RPMI7951 (cell line): ENCODE measurements at places on chromosomes 6 and 20. TPM values are rescaled to one million over a fixed set of nuclear protein-coding genes. Genes with fewer than 3 reads are reported as not detected.

The PEX3 gene
- total RNA-seq = 28.5 and 41.6 TPM in 2 replicates

The ADGRF5 gene
- total RNA-seq = 0.12 and 0.20 TPM in 2 replicates

The TTBK1 gene
- not detected in 2 replicates for total RNA-seq

The SCRT2 gene
- total RNA-seq = not detected in 2 replicates

The FAM83D gene
- 125 and 148 TPM in 2 replicates for total RNA-seq

The C20orf144 gene
- total RNA-seq = 0.24 and 0.39 TPM in 2 replicates

The BEND6 gene
- 21.6 and 24.6 TPM in 2 replicates for total RNA-seq

The MYCT1 gene
- 0.10 and 0.48 TPM in 2 replicates for total RNA-seq

The PDYN gene
- not detected in 2 replicates for total RNA-seq

The SPATA25 gene
- 0.98 TPM in 1 of 2 replicates, not detected in the other for total RNA-seq

The CD40 gene
- 0.72 and 1.7 TPM in 2 replicates for total RNA-seq

The C6orf58 gene
- total RNA-seq = not detected in 2 replicates

- no peak for DNase-seq
Measured at GRCh38 chr6:40754461-40755045, 167.4 kb upstream of the LRFN2 start.

- DNase-seq = peak; percentile 24
Measured at GRCh38 chr6:4805553-4806336, 29.5 kb downstream of the CDYL start.

GRCh38 chr20:20063941-20064702 lies 11.8 kb downstream of the CFAP61 start:
- peak; percentile 49 for DNase-seq

DNA sequence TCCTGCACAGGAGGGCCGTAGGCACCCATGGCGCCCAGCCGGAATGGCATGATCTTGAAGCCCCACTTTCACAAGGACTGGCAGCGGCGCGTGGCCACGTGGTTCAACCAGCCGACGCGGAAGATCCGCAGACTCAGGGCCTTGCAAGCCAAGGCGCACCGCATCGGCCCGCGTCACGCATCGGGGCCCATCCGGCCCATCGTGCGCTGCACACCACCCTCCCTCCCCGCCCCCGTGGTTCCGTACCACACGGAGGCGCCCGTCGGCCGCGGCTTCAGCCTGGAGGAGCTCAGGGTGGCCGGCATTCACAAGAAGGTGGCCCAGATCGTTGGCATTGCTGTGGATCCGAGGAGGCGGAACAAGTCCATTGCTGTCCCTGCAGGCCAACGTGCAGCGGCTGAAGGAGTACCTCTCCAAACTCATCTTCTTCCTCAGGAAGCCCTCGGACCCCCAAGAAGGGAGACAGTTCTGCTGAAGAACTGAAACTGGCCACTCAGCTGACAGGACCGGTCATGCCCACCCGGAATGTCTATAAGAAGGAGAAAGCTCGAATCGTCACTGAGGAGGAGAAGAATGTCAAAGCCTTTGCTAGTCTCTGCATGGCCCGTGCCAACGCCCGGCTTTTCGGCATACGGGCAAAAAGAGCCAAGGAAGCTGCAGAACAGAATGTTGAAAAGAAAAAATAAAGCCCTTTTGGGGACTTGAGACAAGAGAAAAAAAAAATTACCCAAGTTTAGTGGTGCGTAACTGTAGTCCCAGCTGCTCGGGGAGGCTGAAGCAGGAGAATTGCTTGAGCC lies 9.9 kb upstream of the NCOA5 start:
- no peak for DNase-seq

DNA sequence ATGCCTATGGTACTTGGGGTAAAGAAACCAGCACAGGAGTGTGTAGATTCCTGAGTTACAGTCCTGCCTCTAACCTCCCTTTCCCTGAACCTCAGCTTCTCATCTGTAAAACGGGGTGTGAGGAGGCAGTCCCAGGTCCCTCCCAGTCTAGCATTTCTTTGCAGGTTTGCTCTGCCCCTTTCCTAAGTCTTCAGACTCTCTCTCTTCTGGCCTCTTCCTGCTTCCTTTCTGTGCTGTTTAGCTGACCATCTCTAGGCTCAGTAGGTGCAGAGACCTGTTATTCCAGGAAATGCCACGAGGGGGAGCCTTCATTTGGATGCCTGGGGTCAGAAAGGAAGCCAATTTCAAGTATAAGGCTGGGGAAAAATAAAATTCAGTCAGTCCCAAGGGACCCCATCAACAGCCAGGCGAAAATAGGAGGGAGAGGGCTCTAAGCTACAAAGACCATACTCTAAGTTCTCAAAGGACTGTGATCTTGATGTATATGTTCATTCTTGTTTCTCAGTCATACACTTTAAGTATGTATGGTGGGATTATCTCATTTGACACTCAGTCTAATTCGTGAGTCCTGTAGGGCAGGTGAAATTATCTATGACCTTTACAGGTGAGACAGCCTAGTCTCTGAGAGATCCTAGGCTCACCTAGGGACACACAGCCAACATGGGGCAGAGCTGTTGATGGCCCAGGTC lies 89.1 kb downstream of the NCR2 start:
- DNase-seq = peak; percentile 70

DNA sequence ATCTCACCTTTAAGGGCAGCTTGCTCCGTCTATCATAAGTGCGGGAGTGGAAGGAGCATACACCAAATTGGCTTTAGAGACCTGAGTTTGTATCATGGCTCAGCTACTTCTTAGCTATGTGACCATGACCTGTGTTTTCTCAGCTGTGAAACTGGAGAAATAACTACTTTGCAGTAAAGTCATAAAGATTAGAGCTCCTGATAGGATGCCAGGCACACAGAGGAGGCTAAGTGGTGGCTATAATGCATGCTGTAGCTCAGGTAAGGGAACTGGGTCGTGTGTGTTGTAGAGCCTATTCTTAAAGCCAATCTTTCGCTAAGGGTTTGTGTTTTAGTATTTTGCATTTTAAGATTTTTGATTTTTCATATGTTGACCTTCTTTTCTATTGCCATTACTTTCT lies 451.5 kb upstream of the MAN1A1 start:
- no peak for DNase-seq

DNA sequence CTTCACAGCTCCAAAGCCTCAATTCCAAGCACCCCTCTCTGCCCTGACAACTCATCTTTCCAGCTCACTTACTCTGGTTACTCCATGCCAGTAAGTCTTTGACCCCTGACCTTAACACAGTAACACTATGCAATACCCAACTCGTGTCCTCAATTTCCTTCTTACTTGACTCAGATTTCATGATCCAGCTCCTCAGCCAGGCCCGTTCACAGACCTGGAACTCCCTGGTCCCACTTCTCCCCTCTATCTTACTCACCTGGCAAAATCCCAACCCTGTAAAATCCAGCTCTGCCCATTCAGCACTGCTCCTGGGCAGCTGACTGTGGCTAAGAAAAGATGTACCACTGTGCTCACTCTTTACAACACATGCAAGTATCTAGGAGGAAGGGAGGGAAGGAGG lies 7.9 kb downstream of the GNL1 start:
- no peak for DNase-seq

DNA sequence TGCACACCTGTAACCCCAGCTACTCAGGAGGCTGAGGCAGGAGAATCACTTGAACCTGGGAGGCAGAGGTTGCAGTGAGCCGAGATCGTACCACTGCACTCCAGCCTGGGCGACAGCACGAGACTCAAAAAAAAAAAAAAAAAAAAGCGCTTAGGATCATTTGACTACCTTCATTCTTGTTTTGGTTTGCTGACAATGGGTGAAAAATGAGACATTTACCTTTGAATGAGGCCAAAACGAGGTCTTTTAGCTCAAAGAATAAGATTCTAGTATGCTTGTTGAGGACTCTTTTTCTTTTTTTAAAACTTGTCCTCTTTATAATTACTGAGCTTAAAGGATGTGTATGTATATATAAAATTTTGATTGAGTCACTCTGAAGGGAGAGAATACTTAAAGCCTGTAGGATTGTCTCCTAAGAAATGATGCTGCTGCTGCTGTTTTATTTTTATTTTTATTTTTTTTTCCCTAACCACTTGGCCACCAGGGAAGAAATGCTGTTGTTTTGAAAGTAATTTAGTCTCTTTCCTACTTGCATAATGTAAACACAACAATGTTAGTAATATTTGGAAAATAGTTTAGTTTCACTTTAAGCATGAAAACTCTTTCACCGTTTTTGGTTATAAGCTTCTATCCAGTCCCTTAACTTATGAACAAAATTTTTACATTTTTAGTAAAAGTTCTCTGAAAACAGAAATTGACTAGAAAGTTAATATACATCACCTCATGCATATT lies 7.9 kb downstream of the UBR2 start:
- no peak for DNase-seq

DNA sequence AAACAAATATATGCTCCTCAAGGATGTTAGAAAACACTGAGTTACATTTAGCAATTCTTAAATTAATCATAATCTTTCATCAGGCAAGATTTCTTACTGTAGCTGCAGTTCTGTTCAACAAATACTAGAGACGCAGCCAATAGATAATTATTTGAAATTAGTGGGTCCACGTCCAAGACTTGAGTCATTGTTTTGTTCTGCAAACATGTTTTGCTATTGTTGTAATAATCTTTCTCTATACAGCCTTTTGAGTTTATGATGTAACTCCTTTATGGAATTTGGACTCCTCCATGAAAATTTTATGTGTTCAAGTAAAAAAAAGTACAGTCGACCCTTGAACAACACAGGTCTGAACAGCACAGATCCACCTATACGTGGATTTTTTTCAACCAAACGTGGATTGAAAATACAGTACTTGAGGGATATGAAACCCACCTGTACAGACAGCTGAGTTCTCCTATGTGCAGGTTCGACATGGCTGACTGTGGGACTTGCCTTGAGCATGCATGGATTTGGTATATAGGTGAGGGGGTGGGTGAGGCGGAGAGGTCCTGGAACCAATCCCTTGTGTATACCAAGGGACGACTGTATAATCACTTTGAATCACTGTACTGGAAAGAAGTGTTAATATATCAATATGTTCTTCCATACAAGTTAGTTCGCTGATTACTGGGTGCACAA lies 41.3 kb upstream of the SLC22A16 start:
- no peak for DNase-seq

DNA sequence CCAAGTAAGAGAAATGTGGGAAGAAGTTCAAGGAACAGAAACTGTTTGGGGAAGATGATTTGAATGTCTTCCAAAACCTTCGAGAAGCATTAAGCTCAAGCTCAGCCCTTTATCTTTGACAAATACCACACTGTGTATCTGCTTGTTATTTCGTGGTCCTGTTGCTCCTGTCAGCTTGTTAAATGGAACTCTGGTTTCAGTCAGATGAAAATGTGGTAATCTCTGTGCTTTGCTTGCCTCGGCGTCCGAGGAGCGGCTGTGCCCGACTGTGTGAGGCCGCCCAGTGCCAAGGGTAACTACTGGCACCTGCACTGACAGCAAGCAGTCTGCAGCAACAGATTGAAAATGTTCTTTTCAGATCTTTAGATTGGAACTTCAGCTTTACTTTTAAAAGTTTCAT lies 577.9 kb upstream of the FLRT3 start:
- no peak for DNase-seq

DNA sequence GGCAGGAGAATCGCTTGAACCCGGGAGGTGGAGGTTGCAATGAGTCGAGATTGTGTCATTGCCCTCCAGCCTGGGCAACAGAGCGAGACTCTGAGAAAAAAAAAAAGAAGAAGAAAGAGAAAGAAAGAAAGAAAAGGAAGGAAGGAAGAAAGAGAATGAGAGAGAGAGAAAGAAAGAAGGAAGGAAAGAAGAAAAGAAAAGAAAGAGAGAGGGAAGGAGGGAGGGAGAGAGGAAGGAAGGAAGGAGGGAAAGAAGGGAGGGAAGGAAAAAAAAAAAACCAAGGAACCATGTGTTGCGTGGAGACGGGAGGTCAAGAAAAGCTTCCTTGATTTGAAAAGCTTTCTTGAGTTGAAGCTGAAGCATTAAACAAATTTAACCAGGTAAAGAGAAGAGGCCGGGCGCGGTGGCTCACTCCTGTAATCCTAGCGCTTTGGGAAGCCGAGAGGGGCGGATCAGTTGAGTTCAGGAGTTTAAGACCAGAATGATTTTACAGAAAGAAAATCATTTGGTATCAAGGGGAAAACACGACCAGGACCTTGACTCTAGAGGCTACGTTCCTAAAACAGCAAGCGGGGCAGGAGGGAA lies 90.5 kb upstream of the PRSS16 start:
- DNase-seq = no peak

- peak; percentile 11 for DNase-seq
Measured at GRCh38 chr6:53070806-53071205, 5.6 kb downstream of the FBXO9 start.

- no peak for DNase-seq
Measured at GRCh38 chr20:16115911-16116552, 457.2 kb downstream of the KIF16B start.

GRCh38 chr20:50020288-50020687 lies 37.5 kb downstream of the SNAI1 start:
- DNase-seq = peak; percentile 87

DNA sequence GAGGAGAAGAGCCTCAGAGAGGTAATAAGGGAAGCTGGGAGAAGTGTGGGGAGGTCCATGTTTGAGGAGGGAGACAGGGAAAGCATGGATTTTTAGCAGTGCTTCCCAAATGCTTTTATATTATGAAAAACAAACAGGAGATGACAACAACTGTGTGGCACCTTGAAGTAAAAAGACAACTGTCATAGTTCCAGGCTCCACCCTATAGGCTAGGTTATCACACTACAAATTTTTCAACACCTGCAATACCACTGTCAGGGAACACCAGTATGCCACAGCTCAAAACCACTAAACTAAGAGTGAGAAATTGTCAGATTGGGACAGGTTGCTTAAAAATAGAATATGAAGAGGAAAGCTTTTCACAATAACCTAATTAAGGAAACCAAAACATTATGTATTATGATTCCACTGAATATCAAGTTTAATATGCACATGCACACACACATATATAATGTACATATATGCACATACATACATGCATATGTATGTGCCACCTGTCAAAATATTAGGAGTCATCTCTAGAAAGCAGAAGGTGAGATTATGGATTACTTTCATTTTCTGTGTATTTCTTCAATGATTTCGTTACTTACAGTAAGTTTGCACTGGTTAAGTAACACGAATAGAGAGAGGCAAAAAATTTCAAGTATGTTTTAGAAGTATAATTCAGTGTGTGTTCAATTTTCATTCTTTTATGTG lies 261.2 kb downstream of the PTPRK start:
- DNase-seq = no peak

GRCh38 chr6:39496915-39497314 lies 174.4 kb upstream of the KCNK16 start:
- peak; percentile 70 for DNase-seq

- DNase-seq = no peak
Measured at GRCh38 chr20:6709910-6710595, 57.4 kb upstream of the BMP2 start.

DNA sequence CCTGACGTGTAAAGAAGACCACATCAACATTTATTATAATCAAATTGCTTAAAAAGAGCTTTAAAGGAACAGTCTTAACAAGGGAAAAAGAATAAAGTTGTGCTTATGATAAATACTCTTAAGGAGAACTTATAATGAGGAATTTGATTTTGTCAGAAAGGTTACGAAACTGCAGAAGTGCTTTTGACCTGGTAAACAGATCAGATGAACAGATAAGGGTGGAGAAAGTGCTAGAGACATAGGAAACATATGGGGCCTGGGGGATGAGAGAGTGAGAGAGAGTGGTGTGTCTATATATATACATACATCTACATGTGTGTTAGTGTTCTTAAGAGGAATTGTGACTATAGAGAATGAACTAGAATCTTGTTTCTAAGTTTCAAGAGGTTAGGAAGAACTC lies 186.2 kb upstream of the GJE1 start:
- DNase-seq = no peak
